ENCODE measurements at places on chromosomes 5 and 9.

- no peak for ATAC-seq
Observed at GRCh38 chr5:177552839-177553455, 1.4 kb downstream of the FAM193B start.

DNA sequence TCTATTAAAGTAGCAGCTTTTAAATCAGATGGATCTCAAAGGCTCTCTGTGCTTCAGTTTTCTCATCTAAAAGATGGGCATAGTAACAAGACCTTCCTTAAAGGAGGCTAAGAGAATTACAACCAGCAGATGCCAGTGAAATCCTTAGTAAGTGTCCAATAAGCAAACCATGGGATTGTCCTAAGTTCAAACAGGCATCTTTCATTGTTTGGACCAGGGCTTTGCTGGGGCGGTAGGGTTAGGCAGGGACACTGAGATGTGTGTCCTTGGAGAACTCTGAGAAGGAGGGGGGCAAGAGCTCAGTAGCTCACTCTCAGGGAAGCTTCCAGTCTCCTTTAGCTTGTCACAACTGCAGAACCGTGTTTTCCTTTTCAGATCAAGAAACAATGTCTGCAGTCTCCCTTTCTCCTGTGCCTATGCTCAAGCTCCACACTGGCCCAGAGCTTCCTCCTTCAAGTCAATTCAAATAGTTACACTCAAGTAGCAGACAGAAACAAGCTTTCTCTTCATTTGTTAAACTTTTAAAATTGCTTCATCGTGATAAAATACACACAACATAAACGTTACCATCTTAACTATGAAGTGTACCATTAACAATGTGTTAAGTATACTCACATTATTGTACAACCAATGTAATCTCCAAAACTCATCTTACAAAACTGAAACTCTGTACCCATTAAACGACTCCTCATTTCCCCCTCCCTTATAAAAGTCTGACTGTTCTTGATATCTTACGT is 216.2 kb downstream of the PIK3R1 start:
- ATAC-seq = no peak

- ATAC-seq = peak; percentile 71
Observed at GRCh38 chr9:107489687-107490605, at the start of gene KLF4. Gene KLF4 (minus strand): TSS chr9:107489769. CDS start chr9:107489172, 597 bp downstream.

- no peak for ATAC-seq
Observed at GRCh38 chr5:126918615-126918957, 111.8 kb downstream of the MARCHF3 start.

DNA sequence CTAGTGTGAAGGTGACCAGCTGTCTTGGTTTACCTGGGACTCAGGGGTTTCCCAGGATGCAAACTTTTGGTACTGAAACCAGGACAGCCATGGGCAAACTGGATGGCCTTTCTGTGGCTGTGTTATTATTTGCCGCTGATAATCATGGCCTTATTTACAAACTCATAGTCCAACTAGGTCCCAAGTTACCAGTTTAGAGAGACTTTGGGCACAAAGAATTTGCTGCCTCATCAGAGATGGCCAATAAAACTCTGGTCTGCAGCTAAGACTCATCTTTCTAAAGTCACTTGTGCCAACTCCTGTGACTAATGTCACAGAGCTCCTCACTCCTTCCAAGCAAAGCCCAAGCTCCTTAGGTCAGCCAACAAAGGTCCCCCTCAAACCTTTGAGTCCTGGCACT is 47.5 kb upstream of the PLPP6 start:
- ATAC-seq = no peak

DNA sequence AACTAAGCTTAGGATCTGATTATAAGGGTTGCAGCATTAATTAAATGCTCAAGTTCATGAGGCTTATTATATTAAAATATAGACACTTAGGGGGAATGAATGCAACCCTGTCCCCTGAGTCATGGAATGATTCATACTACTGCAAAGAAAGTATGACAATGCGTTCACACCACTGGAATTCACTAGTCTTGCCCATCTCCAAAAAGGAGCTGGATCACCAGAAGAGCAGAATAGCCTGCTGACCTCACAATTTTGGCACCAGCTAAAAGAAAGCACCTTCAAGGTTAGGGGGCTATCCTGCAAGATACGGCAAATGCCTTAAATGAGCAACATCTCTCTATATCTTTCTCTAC is 32.0 kb upstream of the TMED7 start:
- no peak for ATAC-seq

DNA sequence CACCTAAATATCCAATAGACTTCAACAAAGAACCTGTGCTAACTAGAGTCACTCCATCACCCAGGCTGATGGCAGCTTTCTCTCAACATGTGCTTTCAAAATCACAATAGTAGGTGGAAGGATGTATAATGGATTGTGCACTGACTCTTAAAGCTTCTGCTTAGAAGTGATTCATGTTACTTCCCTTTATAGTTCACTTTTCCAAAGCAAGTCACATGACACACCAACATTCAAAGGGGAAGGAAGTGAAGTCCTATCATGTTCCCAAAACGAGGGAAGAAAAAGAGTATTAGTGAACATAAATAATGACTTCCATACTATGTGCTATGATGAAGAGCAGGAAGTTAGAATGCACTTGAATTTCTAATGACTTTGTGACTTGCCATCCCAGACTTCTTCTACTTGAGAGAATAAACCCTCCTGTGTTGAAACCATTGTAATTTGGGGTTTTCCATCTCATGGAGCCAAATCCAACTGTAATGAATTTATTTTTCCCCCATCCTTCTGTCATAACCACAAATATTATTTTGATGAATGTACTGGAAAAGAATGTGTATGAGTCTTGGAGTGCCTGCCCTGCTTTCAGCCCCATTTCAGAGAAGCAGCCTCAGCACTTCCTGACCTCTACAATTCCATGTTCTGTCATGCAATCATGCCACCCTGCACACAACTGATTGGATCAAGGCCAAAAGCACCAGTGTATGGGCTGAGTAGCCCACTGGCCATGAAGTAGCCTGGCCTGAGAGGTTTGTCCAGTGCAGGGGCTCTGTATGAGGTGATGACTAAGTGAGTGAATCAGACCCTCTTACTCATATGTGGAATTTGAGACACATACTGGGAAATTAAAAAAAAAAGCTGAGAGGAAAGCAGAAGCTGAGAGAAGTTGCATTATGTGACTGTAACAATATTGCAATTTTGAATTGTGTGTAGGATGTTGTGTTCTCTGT is 525.9 kb upstream of the CLINT1 start:
- no peak for ATAC-seq

DNA sequence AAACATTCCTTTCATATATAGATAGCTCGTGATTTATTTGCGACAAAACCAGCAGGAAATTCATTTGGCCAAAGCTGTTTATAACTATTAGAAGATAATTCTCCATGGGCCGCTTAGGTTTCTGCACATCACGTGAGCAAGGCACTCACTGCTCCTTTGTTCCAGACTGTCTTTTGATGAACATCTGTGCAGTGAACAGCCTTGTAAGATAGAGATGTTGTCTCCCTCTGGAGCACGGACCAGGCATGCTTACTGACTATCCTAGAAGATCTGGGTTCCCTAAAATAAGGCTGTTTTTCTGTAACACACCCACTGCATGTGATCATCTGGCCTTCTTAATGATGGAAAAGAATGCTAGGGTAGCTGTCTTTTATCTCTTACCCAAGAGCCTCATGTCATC is 30.9 kb downstream of the YIPF5 start:
- no peak for ATAC-seq

- peak; percentile 77 for ATAC-seq
Observed at GRCh38 chr5:138408023-138408422, 30.8 kb upstream of the REEP2 start.

DNA sequence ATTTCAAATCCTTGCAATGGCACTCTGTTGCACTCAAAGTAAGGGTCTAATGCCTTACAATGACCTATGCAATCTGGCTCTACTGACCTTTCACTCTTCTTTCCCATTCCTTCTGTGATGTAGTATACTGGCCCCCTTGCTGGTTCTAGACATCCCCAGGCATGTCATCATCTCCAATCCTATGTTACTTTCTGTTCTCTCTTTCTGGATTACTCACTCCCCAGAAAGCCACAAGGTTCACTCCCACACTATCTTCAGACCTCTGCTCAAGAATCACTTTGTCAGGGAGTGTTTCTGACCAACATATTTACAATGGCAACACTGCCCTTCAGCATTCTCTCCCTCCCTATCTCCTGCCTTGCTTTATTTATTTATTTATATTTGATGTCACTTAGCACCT is 802.2 kb upstream of the WWC1 start:
- ATAC-seq = no peak
